ENCODE measurements at places on chromosomes 6 and 20. TPM values are rescaled to one million over a fixed set of nuclear protein-coding genes. Genes with fewer than 3 reads are reported as not detected.
A peak's percentile ranks its signal among the peaks of the same experiment; 100 is the strongest.

GRCh38 chr6:36917541-36918193, 31.9 kb downstream of the C6orf89 start:
- DNase-seq = peak; percentile 88

DNA sequence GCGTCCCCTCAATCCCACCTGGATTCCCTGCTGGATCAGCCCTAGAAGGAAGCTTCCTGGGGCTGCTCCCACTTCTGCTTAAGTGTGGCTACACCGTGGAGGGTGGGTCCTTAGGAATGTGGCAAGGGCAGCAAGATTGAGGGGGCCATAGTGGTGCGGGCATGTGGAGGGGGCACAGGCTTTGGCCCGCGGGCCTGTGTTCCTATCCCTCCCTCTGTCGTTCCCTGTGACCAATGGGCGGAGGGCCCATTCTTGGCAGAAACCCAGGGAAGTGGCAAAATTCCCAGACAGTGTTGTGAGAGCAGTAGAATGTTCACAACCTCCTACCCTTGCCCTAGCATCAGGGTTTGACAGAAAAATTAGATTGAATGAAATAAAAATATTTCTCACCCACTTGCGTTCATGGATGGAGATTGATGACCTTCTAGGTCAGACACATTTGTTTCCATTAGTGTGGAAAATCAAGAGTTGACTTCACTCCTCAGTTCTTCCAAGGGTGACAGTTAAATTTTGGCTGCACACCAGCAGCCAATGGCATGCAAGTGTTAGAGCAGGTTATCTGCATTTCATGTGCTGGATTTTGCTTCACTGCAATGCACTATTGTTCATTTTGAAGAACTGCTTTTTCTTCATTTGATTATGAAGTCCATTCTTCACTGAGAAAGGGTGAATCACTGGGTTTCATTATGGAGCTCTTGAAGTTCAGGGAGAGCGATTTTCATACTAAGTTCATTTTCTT, 49.3 kb upstream of the AHI1 start:
- no peak for DNase-seq

GRCh38 chr6:134896910-134897309, 53.0 kb downstream of the ALDH8A1 start:
- DNase-seq = no peak

GRCh38 chr20:22946596-22946995, 88.5 kb upstream of the SSTR4 start:
- DNase-seq = no peak

- DNase-seq = no peak
Measured at GRCh38 chr20:22475662-22476061, 108.7 kb downstream of the FOXA2 start.

DNA sequence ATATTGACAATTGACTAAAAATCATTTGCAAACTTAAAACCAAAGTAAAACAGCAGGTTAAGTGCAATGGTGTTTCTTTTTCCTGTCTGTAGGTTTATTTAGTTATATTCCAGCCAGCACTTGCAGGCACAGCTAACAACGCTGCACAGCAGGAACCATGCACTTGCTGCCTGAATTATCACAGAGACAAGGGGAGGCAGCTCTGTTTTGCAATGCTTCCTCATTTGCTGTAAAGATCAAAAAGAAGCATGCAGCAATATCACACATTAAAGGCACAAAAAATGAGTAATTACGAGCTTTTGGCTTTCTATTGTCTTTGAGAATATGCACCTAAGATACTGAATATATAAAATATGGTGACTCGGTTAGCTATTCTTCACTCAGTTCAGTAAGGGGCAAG, 241.9 kb downstream of the EPHA7 start:
- no peak for DNase-seq

- no peak for DNase-seq
Measured at GRCh38 chr6:31042806-31043205, 32.5 kb downstream of the MUC22 start.

- DNase-seq = no peak
Measured at GRCh38 chr6:107822176-107823046, 1.7 kb downstream of the SCML4 start.

DNA sequence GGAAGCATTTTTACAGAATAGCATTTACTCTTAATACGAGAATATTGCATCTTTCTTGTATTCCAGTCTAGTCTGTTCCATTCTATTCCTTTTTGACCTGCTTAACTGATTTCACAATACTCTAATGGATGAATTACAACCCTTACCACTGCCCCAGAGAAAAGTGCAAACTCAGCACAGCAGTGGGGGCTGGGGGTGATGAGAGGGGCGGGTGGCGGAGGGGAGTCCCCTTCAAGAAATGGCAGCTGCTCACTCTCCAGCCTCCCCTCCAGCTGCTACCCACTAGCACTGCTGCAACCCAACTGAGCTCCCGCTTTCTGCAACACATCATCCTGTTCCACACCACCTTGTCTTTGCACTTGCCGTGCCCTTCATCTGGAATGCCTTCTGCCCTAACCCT, 30.1 kb downstream of the PIM1 start:
- peak; percentile 22 for DNase-seq

- DNase-seq = no peak
Measured at GRCh38 chr6:144248476-144249301, 36.4 kb upstream of the UTRN start.

- no peak for DNase-seq
Measured at GRCh38 chr6:63764318-63764916, 128.8 kb downstream of the PHF3 start.

DNA sequence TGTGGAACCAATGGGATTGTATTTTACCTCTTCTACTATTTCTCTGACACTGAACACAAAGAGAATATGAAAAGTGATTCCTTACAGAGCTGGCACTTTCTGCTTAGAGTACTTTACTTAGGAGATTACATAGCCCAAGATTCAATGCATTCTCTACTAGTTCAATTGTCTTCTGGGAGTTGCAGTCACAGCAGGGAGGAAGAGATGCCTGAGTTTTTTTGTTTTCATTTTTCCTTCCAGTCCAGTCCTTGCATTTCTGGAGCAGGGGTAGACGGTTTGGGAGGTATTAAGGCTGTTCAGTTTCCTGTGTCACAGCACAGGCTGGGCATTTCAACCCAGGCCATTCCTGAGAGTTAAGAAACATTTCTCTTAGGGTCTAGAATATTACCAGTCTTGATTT, 42.0 kb upstream of the SLC2A12 start:
- no peak for DNase-seq

- no peak for DNase-seq
Measured at GRCh38 chr6:24827162-24827561, 28.4 kb upstream of the ARMH2 start.

DNA sequence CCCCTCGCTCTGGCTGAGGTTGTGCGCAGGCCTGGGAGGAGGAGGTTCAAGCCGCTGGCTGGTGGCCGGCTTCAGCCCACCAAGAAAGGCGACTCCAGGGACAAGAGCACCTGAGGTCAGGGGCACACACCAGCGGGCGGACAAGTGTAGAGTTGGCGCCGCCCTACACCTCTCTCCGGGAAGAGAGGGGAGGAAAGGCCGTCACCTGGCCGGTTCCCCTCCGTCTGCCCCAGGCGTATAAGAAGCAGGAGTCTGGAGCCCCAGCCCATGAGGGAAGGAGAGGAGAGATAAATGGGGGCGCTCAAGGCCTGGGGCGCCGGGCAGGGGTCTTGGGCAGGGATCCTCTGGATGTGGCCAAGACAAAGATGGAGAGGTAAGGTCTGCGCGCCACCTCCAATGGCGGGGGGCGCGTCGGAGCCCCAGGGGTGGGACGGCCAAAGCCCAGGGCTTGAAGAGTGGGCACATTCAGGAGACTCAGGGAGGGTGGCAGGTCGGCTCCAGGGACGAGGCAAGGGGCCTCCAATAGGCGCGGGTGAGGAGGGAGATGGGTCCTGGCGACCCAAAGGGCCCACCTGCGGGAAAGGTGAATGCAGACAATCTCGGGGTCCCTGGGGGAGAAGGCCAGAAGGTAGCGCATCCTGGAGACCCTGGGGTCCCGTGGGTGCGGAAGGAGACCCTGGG, 826 bp downstream of the RIMS4 start:
- no peak for DNase-seq

- DNase-seq = no peak
Measured at GRCh38 chr20:36106606-36107005, 47.9 kb upstream of the EPB41L1 start.

- DNase-seq = no peak
Measured at GRCh38 chr6:19394687-19395086, 442.5 kb upstream of the ID4 start.

DNA sequence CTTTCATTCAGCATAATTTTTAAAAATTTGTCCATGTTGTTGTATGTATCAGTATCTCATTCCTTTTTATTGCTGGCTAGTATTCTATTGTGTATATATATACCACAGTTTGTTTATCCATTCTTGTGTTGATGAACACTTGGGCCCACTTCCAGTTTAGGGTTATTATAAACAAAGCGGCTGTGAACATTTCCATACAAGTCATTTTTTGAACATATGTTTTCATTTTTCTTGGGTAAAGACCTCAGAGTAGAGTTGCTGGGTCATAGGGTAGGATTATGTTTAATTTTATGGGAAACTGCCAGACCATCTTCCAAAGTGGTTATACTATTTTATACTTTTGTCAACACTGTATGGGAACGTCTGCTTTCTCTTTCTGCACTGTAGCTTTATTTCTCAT, 55.3 kb downstream of the RBM24 start:
- DNase-seq = no peak

DNA sequence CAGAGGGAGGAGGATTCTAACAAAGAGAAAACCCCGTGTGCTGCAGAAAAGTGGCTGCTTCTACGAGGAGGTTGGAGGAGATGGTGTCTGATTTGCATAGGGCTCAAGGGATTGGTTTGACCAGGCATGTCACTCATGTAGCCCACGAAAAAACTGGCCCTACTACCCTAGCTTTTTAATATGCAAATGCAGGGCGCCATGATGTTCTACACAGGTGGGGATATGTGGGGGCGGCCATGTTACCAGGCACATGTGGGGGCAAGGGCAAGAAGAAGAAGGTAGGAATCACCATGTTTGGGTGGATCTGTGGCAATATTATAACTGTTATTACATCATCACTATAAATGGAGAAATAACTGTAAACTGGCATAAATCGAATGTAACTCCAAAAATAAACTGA, 9.9 kb downstream of the KIAA1755 start:
- peak; percentile 49 for DNase-seq

DNA sequence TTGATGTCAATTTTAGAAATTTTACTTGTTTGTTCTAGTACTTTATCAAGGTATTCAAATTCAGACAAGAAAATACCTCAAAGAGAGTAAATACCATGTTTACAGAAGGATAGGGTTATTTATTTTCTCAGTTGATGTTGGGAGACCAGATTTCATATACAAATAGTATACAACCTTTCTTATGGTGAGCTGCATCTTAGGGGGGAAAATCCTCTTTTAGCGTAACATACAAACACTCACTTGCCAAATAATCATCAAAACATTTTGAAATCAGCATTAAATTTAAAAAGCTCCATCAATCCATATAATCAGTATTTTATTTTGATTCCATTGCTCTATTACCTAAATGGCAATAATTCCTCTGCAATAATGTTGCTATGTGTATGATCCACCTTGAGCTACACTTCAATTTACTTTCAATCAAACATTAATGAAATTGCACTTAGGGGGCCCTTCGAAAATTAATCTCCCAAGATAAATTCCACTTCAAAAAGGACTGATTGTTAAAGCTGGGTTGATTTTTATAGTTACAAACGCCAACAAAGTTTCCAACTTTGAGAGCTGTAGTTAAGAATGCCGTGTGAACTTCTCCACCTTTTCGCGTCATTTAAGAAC, 2.2 kb downstream of the NKX2-4 start:
- no peak for DNase-seq

DNA sequence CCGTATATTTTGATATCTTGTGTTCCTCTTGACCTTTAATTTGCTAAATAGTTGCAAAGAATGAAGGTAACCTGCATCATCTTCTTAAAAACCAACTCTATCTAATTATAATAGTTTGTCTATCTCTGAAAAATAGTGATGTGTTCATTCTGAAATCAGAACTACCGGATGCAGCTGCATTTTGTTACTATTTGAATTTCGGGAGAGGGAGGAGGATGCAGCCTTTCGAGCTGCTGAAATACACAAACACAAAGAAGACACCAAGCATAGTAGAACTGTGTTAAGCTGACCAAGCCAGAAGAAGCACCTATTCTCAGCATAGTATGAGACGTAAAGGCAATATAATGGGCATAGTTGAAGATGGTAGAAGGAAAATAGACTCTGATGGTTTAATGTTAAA, 33.1 kb downstream of the PTPN1 start:
- DNase-seq = no peak

GRCh38 chr20:20926222-20926905, 179.8 kb downstream of the LINC00237 start:
- DNase-seq = no peak

- DNase-seq = no peak
Measured at GRCh38 chr20:64010711-64011237, 25.2 kb upstream of the C20orf204 start.

DNA sequence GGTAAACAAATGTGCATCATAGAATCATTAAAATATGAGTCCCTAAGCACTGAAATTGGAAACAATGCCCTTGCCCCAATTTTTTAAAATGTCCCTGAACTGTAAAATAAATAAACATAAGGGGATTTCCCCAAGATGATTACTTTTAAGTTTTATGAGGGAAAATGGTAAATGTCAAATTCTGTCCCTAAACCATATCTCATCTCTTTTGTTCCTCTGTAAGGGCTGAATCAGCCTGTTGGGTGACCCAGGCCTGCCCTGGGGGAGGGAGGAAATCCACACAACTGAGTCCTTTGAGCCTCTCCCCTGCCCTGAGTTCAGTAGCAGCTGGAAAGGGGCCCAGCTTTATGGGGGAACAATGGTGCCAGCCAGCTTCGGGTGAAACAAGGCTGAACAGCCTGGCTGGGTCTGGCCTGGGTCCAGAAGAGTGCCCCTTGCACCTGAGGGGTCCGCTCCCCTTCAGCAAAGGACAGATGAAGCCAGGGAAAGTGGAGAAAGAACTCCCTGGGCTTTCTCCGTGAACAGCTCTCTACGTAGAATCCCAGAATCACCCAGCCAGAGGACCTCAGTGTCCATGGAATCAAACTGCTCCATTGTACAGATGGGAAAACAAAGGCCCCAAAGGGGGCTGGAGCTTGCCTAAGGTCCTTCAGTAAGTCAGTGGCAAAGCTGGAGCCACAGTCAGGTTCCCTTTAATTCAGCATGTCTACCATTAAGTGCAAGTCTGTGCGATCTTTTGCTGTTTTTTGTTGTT, 28.2 kb upstream of the ITCH start:
- DNase-seq = peak; percentile 75

DNA sequence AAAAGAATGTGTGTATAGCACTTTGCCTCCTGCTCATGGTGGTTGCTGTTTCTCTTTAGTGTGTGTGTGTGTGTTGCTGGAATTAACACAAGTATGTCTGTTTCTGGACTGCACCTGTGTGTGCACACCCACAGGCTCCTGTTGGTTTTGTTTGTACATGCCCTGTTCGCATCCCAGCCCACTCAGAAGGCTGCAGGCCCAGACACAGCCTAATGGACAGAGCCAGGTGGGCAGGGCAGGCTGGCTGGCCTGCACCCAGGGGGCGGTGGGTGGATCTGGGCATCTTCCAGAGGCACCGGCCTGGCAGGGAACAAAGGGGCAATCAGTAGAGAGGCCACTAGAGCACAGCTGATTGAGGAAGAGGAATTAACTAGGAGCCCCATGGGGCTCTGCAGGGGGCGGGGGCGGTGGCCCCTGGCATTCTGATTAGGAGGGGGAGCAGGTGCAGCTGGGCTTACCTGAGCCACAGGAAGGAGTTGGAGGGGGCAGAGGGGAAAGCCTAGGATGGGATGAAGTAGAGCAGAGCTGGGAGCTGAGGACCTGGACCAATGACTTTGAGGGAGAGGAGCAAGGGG, 21.9 kb downstream of the CD40 start:
- DNase-seq = no peak

The DTD1 gene
- 11.6 TPM for total RNA-seq

The IP6K3 gene
- 6.1 TPM for total RNA-seq

The BTN1A1 gene
- total RNA-seq = not detected

The NRSN1 gene
- 5.4 TPM for total RNA-seq

The PNPLA1 gene
- not detected for total RNA-seq
